Esophagus squamous epithelium (tissue), 5 donors: ENCODE measurements at places on chromosomes 6 and 20.

GRCh38 chr6:132961610-132962009 lies 147.2 kb downstream of the RPS12 start:
- no peak overlapping the region for H3K4me3 ChIP-seq
- no peaks in the 10 kb centered on the region for H3K4me1 ChIP-seq
- H3K27ac ChIP-seq: no peak overlapping the region
- no peak for DNase-seq

GRCh38 chr6:14775528-14775927 lies 470.3 kb upstream of the JARID2 start:
- H3K27me3 ChIP-seq: no peaks in the 10 kb centered on the region
- no peak for DNase-seq
- H3K4me1 ChIP-seq: no peaks in the 10 kb centered on the region
- no peak overlapping the region for H3K27ac ChIP-seq

- no peaks in the 10 kb centered on the region for H3K27me3 ChIP-seq
- H3K36me3 ChIP-seq: no peaks in the 10 kb centered on the region
- no peak overlapping the region for H3K27ac ChIP-seq
- H3K4me3 ChIP-seq: no peak overlapping the region
- DNase-seq: no peak
- H3K4me1 ChIP-seq: no peaks in the 10 kb centered on the region
These were observed 164.0 kb downstream of the SOBP start for GRCh38 chr6:107653861-107654394.

- no peaks in the 10 kb centered on the region for H3K4me1 ChIP-seq
- no peak overlapping the region for H3K4me3 ChIP-seq
- no peak for DNase-seq
These were observed 309.4 kb upstream of the SOX4 start for GRCh38 chr6:21284166-21284565.

- no peak overlapping the region for H3K4me3 ChIP-seq
- H3K27ac ChIP-seq: no peak overlapping the region
- no peaks in the 10 kb centered on the region for H3K4me1 ChIP-seq
- DNase-seq: no peak
These were observed 3.2 kb upstream of the BPIFA1 start for GRCh38 chr20:33232486-33233072.

GRCh38 chr6:24768361-24768760 lies 6.4 kb upstream of the GMNN start:
- DNase-seq: no peak
- no peaks in the 10 kb centered on the region for H3K4me1 ChIP-seq
- H3K36me3 ChIP-seq: no peaks in the 10 kb centered on the region

GRCh38 chr6:44339763-44340625 lies 2.5 kb upstream of the SPATS1 start:
- H3K36me3 ChIP-seq: no peaks in the 10 kb centered on the region
- no peaks in the 10 kb centered on the region for H3K27me3 ChIP-seq
- H3K27ac ChIP-seq: no peak overlapping the region
- no peak overlapping the region for H3K4me3 ChIP-seq

DNA sequence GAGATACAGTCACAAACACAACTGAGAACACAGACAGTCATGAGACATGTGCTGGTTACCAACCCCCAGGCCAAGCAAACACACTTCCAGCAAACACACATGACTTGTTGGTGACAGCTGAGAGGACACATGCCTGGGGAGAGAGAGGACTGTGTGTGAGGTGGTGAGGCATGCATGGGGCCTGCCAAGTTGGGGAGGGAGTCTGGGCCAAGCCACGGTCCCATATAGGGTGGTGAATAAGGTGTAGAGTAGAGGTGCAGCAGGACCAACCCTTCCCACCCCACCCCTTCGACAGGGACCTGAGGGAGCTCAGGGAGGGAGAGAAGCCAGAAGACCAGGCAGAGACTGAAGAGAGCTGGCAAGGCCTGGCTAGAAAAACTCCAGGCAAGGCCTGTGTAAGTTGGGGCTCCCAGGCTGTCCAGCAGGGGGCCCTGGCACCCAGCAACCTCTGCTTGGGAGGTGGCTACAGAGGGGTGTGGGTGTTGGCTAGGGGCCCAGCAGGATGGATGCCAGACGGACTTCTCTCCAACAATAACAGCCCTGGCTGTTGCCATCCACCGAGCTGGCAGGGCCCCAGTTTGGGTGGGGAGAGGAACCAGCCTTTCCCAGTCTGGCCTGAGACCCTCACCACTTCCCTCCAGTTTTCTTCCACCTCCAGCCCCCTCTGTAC lies 2.0 kb upstream of the SLC29A1 start:
- peak; percentile 32 for DNase-seq
- no peaks in the 10 kb centered on the region for H3K27me3 ChIP-seq

- no peaks in the 10 kb centered on the region for H3K36me3 ChIP-seq
- no peak overlapping the region for H3K27ac ChIP-seq
- H3K4me3 ChIP-seq: no peak overlapping the region
These were observed 780.1 kb downstream of the TFAP2A start for GRCh38 chr6:9634776-9635175.
